ENCODE measurements at places on chromosomes 16 and 17.

DNA sequence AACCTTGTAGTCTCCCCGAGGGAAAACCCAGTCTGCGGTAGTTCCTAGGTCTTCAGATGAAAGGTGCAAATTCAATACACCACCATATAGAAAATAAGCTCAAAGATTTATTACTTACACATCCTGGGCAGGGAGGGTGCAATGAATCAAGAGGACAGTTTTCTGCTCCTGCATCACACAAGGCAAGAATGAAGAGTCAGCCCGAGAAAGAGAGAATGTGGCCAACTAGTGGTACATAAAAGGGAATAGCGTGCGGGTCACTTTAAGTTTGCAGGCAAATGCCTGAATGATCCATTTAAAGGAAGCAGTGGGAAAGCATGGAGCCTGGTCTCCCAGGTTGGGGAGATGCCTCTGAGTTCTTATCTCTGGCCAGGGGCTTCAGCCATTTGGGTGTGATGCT, 403.4 kb downstream of the GRIN2A start:
- DNase-seq, result no peak

DNA sequence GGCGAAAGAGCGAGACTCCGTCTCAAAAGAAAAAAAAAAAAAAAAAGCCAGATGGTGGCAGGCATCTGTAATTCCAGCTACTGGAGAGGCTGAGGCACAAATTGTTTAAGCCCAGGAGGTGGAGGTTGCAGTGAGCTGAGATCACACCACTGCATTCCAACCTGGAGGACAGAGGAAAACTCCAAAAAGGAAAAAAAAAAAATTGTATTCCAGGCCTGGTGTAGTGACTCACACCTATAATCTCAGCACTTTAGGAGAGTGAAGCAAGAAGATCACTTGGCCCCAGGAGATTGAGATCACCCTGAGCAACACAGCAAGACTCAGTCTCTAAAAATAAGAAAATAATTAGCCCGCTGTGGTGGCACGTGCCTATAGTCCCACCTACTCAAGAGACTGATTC, 20.1 kb downstream of the HBQ1 start:
- DNase-seq, result no peak

DNA sequence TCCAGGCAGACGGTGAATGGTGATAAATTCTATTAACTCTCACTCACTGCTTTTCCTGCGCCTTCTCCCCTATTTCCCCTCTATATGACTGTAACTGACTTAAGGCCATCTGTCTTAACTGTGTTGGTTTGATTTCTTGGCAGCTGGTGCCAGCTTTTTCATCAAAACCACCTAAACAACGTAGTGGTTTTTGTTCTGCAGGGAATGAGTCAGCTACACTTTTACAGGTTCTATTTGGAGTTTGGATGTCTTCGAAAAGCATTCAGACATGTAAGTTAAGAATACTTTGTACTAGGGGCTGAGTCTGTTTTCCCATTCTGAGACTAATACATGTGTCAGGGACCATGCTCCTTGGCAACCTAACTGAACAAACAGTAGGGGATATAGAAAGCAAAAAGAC, 8.5 kb downstream of the REXO5 start:
- no peak for DNase-seq

DNA sequence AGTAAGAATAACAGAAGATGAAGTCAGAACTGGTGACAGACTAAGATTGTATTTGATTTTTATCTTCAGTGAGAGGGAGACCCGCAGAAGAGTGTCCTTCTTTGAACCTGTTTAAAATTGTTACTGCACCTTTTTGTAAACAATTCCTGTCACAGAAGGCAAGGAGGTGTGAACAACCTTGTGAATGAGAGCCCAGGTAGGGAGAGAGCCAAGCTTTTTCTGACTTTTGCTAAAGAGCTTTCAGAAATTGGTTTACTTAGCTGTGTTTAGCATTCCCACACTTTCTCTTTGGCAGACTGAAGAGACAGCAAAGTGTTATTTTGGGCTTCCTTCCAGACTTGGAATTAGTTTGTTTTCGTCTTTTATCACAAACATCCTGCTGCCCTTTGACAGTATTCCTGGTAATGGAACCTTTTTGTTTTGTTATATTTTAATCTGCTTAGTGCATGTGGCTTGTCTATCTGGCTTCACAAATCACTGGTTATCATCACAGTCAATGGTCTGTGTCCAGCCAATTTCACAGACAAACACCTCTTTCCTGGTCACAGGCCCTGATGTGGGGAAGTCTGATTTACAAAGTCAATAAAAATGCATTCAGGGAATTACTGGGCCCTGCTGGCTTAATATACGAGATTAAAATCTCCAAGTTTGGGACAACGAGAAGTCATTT, 85.7 kb upstream of the HS3ST2 start:
- no peak for DNase-seq

DNA sequence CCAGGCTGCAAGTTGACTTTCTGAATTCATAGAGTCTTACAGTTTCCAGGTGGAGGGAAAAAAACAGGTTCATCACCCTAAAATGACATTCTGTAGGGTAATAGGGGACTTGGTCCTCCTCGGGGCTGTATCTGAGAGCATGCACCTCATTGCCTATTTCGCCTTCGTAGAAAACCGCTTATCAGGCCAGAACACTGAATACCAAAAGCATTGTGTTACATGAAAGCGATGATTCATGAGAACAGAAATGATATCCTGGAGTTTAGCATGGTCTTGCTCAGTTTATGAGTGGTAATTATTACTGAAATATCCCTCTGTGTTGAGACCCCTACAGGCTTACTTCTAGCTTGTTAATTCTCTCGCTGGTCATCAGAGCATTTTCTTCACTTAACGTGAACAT, 61.4 kb upstream of the ARHGAP44 start:
- DNase-seq, result no peak

DNA sequence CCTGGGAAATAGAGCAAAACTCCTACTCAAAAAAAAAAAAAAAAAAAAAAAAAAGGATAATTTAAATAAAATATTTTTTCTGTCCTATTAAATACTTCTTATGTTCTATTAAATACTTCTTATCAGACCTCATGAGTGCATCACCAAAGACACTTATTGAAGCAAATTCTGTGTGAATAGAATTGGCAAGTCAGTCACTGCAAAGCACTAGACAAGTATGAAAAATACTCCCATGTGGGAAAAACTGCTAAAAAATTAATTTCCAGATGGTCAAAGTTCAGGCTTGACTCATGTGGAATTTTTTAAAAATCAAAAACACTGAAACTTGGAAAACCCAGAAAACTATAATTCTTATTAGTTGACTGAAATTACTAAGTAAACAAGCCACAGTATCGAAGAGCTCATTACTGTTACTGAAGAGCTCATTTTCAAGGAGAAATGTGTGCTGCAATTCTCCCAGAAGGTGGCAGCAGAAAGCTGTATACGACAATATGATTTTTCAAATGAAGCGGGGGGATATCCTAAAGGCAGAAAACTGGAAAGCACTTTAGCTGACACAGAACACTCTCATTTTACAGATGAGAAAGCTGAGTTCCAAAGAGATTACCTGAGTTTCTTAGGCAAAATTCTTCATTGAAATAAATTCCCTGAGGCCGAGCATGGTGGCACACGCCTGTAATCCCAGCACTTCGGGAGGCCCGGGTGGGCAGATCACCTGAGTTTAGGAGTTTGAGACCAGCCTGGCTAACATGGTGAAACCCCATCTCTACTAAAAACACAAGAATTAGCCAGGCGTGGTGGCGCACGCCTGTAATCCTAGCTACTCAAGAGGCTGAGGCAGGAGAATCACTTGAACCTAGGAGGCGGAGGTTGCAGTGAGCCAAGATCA, 15.9 kb upstream of the FBXO47 start:
- DNase-seq, result peak; percentile 68

- DNase-seq, result no peak
These were observed 35.8 kb downstream of the CPPED1 start for GRCh38 chr16:12767897-12768296.

DNA sequence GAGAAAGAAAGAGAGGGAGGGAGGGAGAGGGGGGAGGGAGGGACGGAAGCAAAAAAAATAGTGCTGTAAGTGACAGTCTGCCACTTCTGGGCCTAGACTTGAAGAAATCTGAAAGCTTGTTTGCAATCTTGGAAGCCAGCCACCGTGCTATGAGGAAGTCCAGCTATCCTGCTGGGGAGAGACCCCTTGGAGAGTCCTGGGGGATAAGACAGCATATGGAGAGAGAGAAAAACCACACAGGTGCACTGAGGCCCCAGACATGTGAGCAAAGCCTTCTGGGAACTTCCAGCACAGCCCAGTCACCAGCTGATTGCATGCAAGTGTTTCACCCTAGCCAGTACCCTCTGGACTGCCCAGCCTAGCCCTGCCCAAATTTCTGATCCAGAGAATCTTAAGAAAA, 12.6 kb upstream of the ALOX12B start:
- DNase-seq, result no peak

DNA sequence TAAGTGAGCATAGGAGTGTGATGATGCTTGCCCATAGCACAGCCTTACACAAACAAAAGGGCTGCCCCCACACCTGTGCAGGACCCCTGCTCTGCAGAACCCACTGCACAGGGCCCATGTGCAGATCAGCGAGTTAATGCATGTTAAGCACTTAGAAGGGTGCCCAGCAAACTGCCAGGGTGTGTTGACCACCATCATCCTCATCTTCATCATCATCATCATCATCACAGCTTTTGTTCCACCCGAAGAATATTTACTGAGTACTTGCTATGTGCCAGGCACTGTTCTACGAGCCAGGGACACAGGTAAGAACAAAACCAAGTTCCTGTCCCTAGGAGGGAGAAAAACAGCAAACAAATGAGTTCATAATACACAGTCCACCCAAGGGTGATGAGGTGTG, 11.9 kb downstream of the WFDC1 start:
- no peak for DNase-seq

DNA sequence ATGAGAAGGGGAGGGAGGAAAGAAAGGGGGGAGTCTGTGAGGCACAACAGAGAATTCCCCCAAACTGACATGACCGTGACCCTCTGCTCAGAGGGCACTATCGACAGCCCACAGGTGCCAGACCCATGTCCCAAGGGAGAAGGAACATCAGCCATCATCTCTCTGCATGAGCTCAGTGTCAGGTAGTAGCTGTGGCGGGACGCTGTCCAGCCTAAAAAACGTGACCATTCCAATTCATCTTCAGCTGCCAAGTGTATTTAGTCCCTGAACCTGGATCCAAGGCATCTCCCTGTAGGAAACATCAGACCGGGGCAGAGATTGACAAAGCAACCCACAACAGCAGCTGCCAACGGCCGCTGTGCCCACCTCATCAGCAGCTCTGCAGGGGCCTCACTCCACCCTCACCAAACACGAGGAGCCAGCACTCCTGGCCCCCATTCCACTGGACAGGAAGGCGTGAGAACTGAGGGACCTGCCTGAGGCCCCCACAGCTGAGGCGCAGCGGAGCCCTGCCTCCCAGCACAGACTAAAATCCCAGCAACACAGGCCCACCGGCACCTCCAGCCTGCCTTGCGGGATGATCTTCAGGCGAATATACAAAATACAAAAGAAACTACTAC, 8.6 kb downstream of the TAF1C start:
- DNase-seq, result no peak

DNA sequence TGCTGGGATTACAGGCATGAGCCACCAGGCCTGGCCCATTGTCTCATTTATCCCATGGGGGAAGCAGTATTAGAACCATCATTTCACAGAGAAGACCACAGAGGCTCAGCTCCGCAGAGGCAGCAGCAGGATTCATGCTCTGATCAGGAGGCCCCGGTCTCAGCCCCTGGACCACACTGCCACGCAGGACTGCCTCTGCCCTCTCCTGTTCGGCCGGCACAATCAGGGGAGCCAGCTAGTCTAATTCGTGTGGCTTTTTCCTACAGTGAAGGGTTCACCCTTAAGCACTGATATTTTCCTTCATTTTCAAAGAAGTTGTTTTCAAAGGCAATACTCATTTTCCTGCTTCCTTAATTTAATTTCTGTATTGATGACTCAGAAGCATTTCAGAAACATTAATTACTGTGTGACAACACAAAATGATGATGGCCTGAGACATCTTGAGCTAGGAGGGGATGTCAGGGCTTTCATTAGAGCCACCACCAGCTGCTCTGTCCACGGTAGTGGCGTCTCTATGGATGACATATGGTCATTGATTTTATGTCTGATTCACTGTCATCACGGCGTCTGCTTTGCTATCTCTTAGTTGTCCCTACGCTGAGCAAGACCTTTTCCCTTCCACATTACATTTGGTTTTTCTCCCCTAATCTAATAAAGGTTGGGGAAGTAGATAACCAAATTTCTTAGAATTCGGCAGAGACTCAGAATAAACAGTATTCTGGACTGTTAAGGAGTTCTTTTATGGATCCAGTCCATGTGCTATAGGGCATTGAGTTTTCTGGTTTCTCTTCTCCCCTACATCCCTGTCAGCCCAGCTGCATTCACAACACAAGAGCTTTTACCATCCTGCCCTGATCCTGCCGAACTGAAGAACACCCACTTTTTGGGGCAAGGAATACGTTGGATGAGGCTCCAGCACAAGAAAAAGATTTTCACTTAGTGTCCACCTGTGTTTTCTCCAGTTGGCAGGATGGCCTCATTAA, 314.0 kb downstream of the SLC39A11 start:
- no peak for DNase-seq

DNA sequence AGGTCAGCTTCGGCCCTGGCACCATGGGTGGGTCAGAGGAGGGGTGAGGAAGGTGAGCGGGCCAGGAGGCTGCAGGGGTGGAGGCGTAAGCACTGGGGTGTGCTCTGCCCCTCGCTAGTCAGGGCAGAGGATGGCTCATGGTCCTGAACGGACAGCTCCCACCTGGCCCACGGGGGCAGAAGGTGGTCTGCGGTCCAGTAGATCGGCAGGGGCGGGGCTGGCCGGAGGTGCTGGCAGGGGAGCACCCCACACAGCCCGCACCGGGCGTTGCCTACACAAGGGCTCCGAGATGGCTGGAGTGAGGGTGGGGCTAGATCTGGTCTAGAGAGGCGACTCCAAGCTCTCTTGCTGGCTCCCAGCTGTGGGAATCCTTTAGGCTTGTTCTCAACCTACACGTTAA, 8.2 kb downstream of the NPTX1 start:
- DNase-seq, result no peak

GRCh38 chr16:79316004-79316458, 284.5 kb downstream of the MAF start:
- peak; percentile 18 for DNase-seq

- DNase-seq, result peak; percentile 61
These were observed 3.1 kb downstream of the EVI2A start for GRCh38 chr17:31318298-31318801.
